ENCODE measurements at places on chromosomes 11 and 22.

GRCh38 chr22:27164781-27165503, 507.6 kb downstream of the MIAT start:
- no peak for DNase-seq

DNA sequence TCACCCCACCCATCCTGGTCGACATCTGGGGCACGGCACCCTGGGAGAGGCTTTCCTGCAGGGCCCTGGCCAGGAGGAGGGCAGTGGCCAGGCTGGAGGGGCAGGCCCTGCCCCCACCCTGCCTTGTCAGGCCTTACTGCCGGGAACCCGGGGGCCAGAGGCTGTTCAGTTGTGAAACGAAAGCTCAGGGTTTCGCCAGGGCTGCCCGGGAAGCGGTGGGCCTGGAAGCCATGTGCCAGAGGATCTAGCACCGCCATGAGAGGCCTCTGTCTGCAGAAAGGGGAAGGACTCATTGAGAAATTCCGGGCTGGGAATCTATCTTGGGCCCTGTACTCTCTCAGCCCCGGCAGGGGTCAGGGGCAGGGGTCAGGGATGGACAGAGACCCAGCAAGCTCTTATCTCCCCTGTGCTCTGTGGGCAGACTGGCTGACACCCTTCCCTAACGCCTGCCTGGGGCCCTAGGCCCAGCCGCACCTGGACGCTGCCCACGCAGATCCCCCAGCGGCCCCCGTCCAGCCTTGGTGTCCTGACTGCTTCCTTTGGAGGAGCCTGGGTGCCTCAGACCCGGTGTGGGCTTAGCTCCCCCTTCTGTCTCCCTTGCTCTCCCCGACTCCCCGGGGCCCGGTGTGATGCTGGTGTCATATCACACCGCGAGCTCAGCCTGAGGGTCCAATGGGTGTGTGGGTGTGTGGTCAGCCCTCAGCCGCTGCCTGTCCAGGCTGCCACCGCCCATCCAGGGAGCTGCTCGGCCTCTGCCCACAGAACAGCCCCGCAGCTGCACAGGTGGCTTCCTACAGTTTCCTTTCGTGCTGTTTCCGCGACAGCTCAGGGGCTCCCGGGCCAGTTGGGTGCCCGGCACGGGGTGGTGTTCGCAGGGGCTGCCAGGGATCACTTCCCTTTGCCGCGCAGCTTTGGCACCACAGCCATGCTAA, 6.5 kb downstream of the PIM3 start:
- DNase-seq = no peak

DNA sequence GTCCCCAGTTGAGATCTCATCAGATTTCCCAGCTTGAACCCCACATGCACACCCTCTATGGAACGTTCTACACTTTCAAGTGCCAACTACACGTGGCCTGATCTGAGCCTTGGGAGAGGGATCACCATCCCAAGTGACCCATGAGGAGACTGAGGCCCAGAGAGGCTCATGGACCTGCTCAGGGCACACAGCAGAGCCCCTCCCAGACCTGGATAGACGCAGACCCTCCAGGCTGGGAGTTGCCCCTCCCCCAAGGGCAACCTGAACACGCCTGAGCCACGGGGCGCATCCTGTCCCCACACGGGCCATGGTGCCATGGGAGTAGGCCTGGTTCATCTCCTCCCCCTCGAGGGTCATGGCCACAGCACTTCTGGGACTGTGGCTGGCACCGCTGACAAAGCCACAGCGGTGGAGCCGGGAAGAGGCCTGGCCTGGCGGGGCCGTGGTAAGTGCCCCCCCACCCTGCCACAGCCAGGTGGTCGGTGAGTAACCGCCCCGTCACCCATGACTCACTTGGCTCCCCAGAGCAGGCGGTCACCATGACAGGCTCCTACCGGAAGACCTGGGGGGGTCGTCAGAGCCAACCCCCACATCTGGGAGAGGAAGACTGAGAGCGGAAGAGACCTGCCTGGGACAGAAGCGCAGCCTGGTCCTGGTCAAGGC, 8.1 kb downstream of the WNT7B start:
- no peak for DNase-seq

DNA sequence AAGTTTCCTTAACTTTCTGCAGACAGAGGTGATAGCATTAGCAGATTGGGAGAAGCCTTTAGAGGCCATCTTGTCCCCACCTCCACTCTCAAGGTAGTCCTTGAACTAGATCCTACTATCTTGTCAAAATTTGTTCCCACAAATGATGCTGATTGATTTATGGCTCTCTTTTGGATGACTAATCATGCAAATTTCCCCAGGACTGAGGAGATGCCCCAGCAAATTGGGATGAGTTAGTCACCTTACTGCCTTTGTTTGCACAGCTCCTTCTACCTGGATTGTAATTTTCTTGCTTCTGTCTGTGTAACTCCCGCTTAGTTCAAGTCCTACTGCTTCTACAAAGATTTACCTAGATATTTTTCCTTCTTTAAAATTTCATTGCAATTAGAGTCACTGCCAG, 391.4 kb upstream of the CADM1 start:
- DNase-seq = no peak

DNA sequence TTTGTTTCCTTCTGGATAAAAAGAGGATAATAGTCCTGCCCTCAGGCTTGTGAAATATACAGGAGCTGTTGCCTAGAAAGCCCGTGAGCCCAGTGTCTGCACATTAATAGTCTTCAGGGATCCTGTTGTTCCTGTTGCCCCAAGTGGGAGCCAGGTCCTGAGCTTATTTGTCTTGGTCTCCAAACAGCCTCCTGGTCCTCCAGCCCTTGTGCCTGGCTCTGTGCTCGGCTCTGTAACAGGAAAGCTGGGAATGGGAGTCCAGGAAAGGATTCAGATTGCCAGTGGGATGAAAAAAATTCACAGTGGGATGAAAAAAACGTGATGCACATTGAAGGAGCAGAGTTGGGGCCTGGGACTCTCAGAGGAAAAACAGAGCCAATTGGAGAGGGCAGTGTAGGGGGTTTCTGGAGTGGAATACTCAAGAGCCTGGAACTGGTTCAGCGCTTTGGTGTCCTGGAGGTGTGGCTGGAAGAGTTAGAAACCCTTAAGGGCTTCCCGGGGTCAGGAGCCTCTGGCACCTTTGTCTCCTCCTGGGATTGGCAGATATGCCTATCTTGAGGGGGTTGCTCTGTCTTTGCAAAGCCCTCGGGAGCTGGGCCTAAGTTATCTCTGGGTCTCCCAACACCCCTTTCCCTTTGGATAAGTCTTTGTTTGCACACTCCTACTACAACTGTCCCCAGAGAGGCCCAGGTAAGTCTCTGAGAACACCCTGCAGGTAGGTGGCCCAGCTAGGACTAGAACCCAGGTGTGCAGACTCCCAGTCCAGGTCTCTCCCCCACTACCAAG, 2.3 kb upstream of the INPPL1 start:
- no peak for DNase-seq

DNA sequence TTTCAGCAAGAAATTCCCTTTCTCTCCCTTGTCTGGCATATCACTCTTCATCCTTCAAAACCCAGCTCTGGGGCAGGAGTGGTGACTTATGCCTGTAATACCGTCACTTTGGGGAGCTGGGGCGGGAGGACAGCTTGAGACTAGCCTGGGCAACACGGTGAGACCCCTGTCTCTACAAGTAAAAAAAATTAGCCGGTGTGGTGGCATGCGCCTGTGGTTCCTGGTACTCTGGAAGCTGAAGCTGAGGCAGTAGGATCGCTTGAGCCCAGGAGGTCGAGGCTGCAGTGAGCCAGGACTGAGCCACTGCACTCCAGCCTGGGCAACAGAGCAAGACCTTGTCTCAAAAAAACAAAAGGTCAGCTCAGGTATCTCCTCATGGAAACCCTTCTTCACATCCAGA, 1.4 kb upstream of the RCE1 start:
- no peak for DNase-seq

DNA sequence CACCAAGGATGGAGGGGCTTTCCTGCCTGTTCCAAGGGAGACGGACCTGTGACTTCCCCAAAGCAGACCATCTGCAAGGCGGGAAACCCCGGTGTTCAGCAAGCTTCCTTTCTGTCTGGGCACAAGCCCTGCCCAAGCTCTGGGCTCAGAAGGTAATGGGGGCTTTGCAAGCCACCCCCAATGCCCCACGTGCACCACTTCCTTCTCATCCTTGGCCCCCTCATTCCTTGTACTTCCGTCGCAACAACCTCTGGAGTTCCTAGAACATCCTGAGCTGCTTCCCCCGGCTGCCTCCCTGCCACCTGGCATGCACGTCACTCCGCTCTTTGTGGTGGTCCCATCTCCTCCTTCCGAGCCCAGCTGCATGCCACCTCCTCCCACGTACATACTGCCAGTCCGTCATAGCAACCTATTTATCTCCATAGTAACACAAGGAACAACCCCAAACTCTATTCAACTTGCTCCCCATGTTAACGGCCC, 3.9 kb downstream of the MYEOV start:
- DNase-seq = no peak

- DNase-seq = peak; percentile 51
Observed at GRCh38 chr22:23385678-23386631, 194.1 kb downstream of the IGLL1 start.

GRCh38 chr11:84261707-84262106, 975.5 kb upstream of the CCDC90B start:
- DNase-seq = no peak

- no peak for DNase-seq
Observed at GRCh38 chr11:91921974-91922373, 302.6 kb upstream of the FAT3 start.

DNA sequence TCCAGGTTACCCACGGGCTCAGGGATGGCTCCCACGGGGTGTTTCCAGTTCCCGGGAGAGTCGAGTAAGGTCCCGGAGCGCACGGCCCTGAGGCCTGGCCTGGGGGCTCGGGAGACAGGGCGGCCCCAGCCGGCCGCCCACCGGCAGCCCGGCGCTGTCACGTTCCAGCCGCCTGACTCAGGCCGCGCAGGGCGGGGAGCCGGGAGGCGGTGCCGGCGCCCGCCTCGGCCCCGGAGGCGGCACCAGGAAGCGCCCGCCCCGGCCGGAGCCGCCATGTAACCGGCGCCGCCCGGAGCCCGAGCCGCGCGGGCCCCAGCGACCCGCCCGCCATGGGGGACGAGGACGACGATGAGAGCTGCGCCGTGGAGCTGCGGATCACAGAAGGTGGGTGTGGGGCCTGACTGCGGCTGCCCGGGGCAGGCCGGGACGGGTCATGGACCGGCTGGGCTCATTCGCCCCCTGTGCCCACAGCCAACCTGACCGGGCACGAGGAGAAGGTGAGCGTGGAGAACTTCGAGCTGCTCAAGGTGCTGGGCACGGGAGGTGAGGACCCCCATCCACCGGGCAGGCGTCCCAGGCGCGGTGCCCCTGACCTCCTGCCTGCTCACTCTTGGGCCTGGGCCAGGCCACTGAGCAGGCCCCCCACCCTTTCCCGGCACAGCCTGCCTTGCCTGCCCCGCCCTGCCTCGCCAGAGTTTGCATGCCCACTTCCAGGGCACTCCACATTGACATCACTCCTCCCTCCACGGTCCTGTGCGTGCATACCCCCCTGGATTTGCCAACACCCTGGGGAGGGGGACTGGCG, at the start of gene RPS6KA4:
Gene RPS6KA4 (plus strand): TSS at position 256 of the 805 bp plus-strand sequence. CDS start 74 bp downstream, at position 330.
- no peak for DNase-seq

GRCh38 chr11:34620202-34620601, 691 bp upstream of the EHF start:
- DNase-seq = no peak

GRCh38 chr22:37241351-37242142, 2.5 kb downstream of the RAC2 start:
- no peak for DNase-seq

DNA sequence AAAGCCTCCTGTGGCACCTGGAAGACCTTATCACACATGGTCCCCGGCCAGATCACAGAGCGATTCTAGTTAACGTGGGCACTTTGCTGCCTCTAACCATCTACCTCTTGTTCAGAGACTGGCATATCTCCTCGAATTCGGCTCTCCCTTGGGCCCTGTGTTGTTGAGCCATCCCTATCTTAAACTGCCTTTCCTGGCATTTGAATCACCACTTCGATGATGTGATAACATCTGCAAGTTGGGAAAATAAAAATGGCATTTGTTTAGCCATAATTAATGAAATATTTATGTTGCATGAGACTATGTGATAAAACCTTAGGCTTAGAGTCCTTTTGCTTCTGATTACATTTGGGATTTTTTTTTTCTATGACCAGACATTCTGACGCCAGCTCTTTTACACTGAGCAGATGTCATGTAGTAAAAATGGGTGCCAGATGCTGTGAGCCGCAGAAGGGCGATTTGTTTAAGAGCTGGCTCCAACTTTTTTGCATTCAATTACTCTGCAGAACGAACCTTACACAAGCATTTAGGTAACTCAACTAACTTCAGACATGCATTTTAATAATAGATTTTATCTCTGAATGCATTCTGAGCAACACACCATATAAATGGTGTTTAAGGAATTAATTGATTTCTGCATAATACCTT, 58.5 kb upstream of the PARVA start:
- peak; percentile 80 for DNase-seq

DNA sequence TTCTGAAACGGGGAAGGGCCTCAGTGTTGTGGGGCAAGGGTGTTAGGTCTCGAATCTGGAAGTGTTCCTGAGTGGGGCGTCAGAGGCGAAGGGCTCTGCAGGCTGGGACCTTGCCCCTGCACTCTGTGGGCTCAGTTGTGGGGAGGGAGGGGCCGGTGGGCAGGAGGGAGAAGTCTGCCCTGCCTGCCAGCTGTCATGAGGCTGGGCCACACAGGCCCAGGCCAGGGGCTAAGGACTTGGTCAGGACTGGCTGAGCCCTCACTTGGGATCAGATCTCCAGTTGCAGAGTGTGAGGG, at the start of gene CRACR2B:
Gene CRACR2B (plus strand): TSS at position 23 of the 296 bp plus-strand sequence. CDS start 689 bp downstream, outside the sequence.
- no peak for DNase-seq

DNA sequence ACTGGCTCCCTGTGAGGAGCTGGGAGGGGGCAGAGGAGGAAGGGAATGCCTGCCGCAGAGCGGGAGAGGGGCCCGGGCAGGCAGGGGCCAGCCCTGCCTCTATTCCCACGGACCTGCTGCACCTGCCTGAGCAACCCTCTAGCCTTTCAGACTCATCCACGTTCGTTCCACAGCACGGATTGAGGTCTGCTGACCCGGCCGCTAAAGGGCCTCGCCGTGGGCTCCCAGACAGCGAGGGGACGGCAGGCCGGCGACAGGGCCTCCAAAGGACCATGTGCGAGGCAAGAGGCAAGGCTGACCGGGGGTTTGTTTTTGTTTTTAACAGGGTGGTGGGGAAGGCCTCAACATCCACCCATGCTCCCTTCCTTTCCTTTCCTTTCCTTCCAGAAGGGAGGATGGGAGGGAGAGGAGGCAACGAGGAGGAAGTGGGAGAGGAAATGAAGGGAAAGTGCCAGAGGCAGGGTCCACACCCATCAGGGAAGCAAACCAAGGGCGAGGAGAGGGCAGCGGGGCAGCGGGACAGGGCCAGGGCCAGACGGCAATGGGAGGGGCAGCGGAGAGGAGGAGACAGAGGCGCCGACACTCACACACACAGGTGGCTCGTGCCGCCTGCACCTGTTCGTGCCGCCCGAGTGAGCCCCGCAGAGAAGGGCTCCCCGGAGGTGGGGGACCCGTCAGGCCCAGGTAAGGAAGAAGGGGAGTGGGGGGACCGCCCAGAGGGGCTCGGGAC, 7.5 kb downstream of the LRFN4 start:
- no peak for DNase-seq

GRCh38 chr11:88292171-88292843, 45.2 kb downstream of the CTSC start:
- DNase-seq = no peak

GRCh38 chr11:70628855-70629844, 230.8 kb downstream of the CTTN start:
- peak; percentile 28 for DNase-seq

All from urinary bladder (tissue), 4 donors.